ENCODE measurements at places on chromosomes 6 and 20.

DNA sequence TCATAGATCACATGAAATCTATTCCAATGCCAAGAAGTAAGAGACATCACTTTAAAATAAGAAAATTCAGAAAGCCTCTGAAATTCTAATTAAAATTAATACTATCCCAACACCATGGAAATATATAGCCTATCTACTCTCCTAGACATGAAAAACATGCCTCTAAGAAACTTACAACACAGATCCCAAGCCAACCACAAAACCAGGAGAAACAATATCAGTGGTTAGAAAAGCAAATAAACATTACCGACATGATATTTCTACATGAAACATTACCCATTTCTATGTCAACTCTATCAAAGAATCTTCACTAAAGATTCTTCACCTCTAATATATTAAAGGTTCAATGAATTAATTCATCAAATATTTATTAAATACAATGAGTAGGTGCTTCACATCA, 4.8 kb downstream of the EPB41L2 start:
- DNase-seq = no peak

- DNase-seq = no peak
Measured at GRCh38 chr6:72969666-72970065, 255.6 kb downstream of the KHDC1L start.

- DNase-seq = no peak
Measured at GRCh38 chr6:37314487-37315156, 39.2 kb upstream of the RNF8 start.

- DNase-seq = no peak
Measured at GRCh38 chr20:61123751-61124368, 128.2 kb upstream of the CDH4 start.

GRCh38 chr6:118198746-118199145, 291.7 kb downstream of the SLC35F1 start:
- DNase-seq = no peak

DNA sequence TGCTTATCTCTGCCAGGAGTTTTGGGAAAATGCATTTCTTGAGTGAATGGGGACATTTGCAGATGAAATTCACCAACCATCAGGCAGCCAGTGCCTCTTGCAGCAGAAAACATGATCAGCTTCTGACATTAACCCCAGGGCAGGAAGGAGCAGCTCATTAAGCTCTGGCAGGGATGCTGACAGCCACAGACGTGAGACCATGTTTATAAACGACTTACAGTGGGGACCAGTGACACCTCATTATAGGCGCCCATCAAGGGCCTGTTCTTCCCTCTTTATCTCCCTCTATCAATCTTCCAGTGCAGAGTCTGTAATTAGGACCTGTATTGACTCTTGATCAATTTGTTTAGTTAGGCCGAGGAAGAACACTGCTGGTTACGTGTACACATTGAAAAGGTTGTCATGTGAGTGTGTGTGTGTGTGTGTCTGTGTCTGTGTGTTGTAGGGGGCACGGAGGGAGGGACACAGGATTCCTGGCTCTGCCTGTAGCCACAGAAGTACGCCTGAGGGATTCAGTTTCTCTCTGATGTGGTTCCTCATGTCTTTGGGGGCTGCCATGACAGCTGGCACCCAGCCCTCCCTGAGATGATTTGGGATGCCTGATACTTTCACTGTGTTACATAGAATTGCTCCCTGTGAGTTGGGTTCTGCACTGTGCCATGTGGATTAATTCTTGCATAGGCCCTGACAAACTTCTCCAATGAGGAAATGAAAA, 428.4 kb upstream of the CHD6 start:
- DNase-seq = no peak

- DNase-seq = no peak
Measured at GRCh38 chr6:108868647-108869046, 20.4 kb downstream of the ARMC2 start.

All from putamen (tissue), 1 donor.